ENCODE measurements at places on chromosomes 2 and 18.

- no peak for DNase-seq
Measured at GRCh38 chr2:177810906-177811305, 261.7 kb downstream of the PDE11A start.

- DNase-seq: no peak
Measured at GRCh38 chr2:96737251-96737650, 2.6 kb downstream of the LMAN2L start.

DNA sequence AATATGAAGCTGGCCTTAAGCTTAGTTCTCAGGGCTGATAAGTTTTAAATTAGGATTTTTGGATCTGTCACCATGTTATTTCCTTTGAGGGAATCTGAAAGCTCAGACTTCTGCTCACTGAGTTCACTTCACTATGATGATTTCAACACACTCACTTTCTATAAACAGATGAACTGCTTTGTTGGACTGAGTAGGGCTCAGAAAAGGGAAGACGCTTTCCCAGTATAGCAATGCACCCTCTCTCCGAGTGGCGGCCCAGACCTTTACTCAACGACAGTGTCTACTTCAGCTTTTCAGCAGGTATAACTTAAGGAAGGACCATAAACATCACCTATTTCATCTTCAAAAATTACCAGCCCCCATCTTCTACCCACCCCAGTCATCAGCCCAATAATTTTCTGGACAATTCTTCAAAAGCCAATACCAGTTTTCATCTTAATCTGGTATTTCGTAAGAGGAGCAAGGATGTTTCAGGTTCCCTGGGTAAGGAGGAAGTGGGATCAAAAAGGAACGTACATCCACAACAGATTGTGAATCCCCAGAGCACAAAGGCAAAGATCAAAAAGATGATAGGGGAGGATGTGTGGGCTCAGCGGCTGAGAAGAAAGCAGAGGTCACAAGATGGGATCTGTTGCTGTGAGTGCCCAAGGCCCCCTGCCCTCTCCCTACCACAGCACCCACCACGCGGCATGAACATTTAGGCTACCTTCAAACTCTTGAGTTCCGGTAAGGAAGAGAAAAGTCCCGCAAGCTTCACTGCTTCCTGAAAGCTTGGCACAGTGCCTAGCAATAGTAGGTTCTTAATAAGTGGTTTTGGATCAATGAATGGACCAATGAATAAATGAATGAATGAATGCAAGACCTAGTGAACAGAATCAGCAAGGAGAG lies 41.9 kb downstream of the LPIN2 start:
- no peak for DNase-seq

- DNase-seq: no peak
Measured at GRCh38 chr18:75858754-75859153, 431.3 kb upstream of the SMIM21 start.

DNA sequence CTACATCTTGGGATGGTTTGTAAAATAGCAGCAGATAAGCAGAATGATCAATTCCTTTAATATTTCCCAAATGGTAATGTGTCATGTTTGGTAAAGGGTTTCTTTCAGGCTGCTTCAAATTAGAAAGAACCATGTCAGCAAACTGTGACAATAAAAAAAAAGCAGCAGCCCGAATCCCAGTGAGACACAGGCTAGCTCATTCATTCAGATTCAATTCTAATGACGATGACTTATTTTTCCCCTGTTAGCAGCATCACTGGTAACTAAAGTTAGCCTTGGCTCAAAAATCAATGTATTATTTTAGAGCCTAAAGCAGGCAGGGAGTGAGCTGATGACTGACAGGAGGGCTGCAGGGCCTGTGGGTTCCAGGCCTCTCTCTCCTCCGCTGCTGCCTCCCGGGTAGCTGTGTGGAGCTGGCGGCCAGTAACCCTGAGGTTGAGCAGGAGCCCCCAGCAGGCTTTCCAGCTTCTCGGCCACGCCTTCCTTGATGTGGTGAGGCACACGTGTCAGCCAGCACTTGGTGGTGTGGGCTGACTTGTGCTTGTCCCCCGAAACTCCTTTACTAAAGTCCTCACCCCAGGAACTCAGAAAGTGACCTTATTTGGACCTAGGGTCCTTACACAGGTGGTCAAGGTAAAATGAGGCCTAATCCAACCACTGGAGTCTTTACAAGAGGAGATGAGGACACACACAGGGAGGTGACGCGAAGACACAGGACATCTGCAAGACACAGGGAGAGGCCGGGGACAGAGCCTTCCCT lies 120.5 kb upstream of the HS6ST1 start:
- DNase-seq: no peak

DNA sequence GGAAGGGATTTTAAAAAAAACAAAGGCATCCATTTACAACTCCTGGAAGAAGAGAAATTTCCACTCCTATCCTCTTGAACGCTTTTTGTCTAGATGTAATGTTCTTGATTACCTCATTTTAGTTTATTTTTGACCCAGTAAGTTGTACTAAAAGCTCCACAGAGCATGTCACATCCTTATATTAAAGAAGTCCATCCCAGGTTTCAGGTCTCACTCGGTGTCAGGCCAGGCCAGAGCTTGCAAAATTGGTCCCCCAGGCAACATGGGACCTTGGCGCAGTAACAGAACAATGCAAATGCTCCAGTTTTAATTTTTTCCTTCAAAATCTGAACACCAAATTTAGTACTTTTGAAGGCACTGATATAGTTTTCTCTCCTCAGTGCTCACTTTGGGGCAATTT lies 218.4 kb upstream of the REV1 start:
- DNase-seq: no peak

DNA sequence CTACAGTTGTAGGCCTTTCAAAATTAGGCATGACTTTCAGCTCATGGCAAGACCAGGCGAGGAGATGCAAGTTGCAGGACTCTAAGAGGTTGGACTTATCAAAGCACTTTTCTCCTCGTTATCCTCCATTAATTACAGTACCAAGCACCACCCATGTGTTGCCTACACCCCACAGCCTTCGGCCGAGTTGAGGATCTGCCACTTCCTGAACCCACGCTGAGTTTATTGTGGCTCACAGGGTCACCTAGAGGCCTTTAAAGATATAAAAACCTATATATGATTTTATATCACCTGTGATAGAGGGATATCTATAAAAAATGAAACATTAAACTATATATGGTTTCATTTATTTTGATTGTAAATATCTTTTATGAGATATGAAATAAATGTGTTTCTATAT lies 2.6 kb downstream of the UGT1A10 start:
- no peak for DNase-seq

DNA sequence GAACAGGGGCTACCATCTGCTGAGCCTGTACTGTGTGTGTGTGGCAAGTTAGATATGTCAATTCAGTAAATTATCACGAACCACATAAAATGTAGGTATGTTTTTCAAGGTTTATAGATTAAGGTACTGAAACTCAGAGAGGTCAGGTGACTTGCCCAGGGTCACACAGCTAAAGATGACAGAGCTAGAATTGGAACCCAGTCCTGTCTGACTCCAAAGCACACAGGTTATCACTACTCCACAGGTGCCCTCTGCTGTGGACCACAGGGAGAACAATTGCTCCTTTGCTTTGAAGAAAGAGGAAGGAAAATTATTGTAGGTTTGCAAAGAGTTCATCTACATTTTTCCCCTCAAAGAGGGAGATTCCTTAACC lies 229.7 kb upstream of the AGAP1 start:
- no peak for DNase-seq

- no peak for DNase-seq
Measured at GRCh38 chr2:48874282-48874681, 118.8 kb upstream of the LHCGR start.

- no peak for DNase-seq
Measured at GRCh38 chr18:59048378-59048777, 91.3 kb upstream of the SEC11C start.

DNA sequence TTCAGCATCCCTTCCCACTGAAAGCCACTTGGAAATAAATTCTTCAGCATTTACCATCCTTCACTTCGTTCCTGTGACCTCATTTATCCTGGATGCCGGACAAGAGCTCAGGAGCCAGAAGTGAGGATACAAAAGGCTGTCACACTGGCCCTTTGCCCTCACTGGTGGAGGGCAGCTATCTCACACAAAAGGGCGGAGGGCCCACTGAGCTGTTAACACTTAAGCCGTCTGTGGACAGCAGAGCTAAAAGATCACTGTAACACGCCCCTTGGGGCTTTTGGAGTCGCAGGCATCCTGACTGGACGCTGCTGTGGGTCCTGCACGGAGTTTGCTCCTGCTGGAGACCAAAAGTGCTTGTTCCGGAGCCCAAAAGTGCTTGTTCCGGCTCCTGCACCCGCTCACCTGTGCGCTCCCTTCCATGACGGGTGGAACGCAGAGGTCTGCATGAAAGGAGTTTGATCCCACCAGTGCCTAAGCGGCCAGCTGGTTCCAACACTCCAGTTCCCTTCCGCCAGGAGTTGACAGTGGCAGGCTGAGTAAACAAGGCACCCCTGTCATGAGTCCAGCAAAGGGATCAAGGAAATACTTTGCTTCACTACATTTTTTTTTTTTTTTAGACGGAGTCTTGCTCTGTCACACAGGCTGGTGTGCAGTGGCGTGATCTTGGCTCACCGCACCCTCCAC lies 572.0 kb upstream of the LINC00305 start:
- no peak for DNase-seq

Data from bone marrow (tissue), 2 donors.